DMS 273 treated with DMSO at 0.1 percent for 48 hours (cell line): ENCODE measurements at places on chromosomes 2 and 18.

DNA sequence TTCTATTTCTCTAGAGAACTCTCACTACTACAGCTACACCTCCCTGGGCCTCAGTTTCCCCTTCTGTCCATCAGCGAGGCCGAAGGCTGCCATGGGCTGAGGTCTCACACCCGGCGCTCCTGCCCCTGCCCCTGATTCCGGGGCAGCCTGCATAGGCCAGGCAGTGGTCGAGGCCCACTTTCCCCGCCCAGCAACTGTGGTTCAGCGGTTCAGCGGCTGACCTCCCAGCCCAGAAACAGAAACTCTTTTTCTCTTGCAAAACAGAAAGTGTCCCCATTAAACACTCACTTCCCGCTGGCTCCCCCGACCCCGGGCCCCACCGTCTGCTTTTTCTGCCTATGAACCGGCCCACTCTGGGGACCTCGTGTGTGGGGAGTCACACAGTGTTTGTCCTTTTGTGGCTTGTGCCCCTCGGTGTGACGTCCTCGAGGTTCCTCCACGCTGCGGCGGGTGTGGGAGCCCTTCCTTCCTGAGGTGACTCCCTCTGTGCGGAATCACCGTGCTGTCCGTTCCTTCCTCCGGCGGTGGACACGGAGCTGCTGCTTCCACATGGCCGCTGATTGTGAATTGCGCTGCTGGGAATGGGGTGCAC lies 16.0 kb downstream of the PDCD1 start:
- DNase-seq = no peak

GRCh38 chr18:66895631-66896030 lies 291.7 kb upstream of the CDH19 start:
- DNase-seq = no peak

- no peak for DNase-seq
Observed at GRCh38 chr2:11482473-11483035, 16.6 kb upstream of the E2F6 start.

DNA sequence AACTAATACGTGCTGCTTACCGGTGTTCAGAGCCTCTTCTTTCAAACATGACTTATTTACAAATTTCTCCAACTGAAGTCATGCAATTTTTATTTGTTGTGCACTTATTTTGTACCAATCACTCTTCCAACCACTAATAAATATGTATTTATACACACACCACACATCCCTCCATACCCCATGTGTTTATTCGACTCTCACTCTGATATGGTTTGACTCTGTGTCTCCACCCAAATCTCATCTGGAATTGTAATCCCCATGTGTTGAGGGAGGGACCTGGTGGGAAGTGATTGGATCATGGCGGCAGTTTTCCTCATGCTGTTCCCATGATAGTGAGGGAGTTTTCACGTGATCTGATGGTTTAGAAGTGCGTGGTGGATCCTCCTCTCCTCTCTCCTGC lies 49.5 kb upstream of the ACYP2 start:
- no peak for DNase-seq

DNA sequence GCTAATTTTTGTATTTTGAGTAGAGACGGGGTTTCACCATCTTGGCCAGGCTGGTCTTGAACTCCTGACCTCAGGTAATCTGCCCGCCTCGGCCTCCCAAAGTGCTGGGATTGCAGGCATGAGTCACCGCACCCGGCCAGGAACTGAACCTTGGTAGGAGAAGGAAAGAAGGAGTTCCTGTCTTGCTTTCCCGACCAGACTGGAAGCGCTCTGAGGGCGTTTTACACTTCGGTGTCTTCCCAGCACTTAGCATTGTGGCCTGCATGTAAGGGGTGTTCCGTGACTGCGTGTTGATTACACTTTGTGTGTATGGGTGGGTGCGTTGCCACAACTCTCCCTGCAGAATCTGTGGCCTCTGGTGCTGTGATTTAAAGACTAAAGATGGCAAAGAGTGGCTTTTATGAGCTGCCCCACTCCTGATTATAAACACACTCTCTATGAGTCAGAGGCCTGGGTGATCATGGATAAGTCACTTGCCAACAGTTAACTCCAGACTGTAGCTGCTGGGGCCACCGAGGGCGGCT lies 46.0 kb downstream of the ODC1 start:
- DNase-seq = no peak

DNA sequence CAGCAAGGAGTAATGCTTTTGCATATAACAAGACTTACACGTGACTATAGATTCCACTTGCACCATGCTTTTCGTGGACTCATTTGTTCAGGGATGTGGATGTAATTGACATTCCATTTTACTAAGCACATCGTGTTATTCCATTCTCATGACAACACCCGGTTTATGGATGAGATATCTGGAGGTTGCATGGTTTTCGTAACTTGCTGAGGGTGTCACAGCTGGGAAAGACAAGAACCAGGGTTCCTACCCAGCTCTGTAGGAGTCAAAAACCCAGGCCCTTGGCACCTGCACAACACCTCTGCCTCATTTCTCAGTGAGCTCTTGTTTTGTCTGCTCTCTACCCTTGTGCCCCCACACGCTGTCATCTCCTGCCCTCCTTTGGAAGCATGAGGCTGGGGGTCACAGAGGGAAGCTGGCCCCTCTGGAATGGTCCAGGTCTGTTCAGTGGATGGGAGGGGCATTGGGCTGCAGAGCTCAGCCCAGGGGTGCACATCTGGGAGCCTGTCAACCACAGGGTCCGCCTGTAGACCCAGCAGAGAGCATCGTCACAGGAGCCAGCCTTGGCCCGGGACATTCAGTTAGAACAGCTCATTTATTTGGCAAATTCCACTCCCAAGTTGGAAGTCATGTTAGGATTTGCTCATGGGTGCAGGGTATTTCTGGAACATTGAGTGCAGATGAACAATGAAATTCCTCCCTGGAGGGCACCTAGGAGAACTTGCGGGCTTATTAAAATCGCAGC lies 120.1 kb upstream of the TWIST2 start:
- DNase-seq = no peak

DNA sequence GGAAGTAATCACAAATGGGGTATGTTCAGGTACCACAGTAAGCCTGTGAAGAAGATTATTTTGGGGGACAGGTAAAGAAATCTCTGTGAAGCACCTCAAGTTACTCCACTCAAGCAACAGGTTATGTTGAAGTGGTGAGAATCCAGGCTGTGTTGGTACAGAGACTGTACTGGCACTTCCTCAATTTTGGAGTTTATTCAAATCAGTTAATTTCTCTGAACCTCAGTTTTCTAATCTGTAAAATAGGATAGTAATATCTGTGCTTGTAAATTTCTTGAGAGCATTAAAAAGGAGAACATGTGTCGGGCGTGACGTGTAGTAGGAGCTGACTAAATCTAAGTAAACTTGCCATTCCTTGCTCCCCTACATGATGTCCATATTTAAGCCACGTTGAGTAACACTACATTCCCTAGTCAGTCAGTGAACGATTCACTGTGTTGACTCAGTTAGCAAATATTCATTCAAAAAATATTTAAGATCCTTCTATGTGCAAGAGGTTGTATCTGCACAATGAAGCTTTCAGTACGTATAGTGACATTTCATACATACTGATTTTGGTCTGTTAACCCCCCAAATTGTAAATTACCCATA lies 504.2 kb downstream of the ZEB2 start:
- no peak for DNase-seq

- no peak for DNase-seq
Observed at GRCh38 chr18:13514558-13514957, 211.8 kb downstream of the FAM210A start.

DNA sequence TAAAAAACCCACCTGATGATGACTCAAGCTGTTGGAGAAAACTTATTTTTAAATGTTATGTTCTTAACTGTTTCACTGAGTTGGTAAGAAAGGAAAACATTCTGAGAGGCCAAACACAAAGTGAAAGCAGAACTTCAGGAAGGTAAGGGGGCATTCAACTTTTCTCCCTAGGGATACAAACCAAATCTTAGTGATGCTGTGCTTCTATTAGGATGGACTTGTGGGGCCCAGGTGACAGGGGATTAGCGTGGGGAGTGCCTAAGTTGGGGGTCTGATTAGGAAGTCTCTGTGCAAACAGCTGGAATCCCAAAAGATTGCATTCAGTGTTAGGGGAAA lies 18.5 kb downstream of the PDCL3 start:
- DNase-seq = no peak

DNA sequence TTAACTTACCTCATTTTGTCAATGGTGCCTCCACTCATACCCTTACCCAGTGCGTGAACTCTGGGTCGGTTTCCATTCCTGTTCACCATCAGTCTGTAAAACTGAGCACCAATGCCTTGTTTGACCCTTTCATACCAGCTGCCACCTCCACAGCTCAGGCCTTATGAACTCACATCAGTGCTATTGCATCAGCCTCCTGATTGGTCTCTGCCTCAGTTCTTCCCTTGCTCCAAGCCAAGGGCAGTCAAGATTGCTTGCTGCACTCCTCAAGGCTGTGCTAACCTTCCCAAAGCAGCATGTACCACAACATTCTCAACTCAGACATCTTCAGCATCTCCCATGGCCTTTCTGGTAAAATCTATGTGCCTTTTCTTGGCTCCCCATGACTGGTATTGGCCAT lies 9.3 kb downstream of the CD28 start:
- no peak for DNase-seq

GRCh38 chr2:231455890-231456289 lies 8.4 kb downstream of the NCL start:
- DNase-seq = no peak

DNA sequence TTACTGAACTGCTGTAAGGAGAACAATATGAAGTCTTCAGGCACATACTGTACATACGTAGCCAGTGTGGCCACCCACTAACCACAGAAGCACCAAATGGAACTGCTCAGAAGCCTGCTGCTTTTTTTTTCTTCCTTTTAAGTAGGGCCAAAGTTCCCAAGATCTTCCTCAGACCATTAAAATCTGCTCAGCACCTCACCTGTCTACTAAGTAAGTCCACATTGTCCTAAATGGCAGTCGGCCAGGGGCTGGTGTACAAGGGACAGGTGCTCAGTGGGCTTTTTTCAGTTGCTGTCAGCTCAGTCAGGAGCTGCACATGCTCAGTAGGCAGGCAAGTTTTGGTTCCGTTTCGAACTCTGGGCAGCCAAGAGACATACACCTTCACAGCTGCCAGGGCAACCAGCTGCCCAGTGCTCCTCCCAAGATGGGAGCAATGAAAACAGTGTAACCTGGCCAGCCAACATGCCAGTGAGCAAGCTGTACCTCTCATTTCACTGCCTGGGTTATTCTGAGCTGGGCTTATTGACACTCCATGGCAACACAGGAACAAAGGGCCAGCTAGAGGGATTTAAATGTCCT lies 86.1 kb downstream of the ACVR1 start:
- no peak for DNase-seq

GRCh38 chr2:52821631-52822030 lies 946.0 kb upstream of the CHAC2 start:
- no peak for DNase-seq

DNA sequence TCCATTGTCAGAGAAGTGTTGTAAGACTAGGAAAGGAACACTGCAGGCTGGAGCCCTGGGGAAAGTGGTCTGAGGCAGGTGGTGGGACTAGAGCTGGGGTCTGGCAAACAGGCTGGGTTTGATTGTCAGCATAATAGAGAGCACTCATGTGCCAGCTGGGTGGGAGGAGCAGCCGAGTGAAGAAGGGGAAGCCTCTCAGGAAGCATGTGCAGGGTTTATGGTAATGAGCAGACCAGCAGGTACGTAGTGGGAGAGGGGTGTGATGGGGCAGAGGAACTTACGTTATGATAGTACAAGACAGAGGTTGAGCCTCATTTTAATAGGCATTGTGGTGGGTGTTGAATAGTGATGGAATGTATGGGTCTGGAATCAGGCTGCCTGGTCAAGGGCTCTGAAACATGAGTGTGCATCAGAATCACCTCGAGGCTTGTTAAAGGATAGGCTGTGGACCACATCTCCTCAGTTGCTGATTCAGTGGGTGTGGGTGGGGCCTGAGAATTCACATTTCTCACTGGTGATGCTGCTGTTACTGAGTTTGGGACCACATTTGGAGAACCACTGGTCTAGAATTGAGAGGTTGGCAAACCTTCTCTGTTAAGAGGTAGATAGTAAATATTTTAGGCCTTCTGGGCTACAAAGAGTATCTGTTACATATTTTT lies 1.7 kb upstream of the MGAT5 start:
- peak; percentile 31 for DNase-seq

GRCh38 chr2:169583518-169583917 lies 633 bp upstream of the PPIG start:
- DNase-seq = no peak

DNA sequence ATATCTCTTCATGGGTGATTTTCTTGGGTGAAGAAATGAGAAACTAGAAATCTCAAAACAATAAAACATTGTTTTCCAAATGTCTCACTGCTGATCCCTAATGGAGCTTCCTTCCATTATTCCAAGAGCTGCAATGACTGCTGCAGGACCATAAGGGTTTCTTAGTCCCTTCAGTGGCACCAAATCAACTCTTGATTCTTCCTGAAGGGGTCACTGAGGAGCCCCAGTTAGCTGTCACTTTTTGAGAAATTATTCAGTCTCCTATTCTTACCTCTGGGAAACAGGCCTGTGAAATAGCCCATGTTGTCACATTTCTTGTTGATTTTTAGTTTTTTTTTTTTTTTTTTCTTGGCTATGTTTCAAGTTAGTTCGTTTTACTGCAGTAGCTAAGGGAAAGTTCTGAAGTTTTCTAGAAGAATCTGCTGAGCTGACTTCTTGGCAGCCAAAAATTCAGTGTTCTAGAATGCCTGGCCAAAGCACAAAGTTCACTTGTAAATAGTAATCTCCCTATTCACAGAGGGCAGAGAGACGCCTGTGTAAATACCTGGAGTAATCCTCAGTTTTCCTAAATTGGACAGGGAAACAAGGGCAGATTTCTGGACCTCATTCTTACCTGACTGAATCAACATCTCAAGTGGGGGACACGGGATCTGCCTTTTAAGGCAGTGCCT lies 480.0 kb downstream of the RIT2 start:
- DNase-seq = no peak

DNA sequence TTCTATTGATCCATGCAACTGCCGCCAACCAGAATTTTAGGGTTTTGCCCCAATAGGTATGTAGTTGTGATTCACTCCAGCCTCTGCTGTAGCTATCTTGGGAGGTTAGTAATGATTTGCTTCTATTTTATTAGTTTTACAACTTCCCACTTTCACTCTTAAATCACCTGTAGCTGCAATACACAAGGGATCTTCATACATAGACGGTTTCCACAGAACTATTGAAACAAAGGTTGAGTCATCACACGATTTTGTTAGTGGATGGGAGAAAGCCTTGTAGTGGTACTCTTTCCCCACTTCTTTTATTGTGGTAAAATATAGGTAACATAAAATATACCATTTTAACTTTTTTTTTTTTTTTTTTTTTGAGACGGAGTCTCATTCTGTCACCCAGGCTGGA lies 104.2 kb upstream of the SPRED2 start:
- no peak for DNase-seq

- DNase-seq = no peak
Observed at GRCh38 chr2:175402571-175402970, 221.1 kb upstream of the ATP5MC3 start.

DNA sequence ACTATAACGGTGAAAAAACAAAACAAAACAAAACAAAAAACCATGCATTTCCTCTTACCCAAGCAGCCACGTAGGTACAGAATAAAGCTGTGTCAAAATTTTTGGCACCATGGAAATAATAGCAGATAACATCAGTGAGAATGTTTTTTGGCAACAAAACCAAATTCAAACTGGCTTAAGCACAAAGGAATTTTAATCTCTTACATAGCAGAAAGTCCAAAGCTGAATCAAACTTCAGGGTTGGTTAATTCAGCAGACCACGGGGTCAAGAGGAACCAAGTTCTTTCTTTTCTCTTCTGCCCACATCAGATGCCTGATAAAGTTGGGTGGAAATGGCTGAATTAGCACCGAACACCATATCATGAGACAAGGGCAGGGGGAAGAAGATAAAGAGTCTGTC lies 129.5 kb downstream of the PAX3 start:
- DNase-seq = no peak
